Fibroblast of the aortic adventitia (primary cell): ENCODE measurements at places on chromosomes 2 and 18. TPM values are rescaled to one million over a fixed set of nuclear protein-coding genes. Genes with fewer than 3 reads are reported as not detected.

Gene CPS1
- 24.6 and 35.7 TPM in 2 replicates for total RNA-seq

DNA sequence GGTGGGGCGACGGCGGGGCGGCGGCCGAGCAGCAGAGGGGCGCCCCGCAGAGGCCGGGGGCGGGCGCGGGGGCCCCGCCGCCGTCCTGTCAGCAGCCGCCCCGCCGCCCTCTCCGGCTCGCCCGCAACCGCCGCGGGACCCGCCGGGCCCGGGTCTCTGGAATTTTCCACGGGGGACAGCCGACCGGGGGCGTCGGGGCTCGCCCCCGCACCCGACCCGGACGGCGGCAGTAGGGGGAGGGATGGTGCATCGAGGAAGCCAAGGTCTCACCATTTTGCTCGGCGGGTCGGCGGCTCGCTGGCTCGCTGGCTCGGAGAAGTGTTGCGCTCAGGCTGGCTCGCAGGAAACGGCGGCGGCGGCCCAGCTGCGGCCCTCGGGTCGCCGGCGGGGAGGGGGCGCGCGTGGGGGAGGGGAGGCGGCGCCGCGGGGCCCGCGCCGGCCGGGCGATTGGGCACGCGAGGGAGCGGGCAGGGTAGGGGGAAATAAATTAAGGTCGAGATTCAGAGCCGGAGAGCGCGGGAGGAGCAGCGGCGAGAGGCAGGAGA is 405 bp downstream of the PPP3R1 start:
- no peak for DNase-seq

Gene CSRNP3
- 2.3 and 3.4 TPM in 2 replicates for total RNA-seq

DNA sequence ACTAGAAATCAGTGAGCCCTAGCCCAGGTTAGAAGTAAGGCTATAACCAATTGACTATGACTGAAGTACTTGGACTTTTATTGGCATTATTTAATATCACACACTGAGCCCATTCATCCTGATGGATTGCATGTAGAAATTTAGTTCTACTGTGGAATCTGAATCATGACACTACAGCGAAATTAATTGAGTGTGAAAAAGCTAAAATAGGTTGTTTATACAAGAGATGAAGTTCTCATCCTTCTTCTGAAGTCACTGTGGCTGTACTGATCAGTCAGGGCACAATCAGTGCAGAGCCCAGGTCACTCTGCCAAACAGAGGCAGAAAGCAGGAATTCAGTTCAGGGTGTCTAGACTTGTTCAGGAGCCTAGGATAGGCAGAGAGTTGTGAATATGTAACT is 158.9 kb downstream of the BABAM2 start:
- no peak for DNase-seq

DNA sequence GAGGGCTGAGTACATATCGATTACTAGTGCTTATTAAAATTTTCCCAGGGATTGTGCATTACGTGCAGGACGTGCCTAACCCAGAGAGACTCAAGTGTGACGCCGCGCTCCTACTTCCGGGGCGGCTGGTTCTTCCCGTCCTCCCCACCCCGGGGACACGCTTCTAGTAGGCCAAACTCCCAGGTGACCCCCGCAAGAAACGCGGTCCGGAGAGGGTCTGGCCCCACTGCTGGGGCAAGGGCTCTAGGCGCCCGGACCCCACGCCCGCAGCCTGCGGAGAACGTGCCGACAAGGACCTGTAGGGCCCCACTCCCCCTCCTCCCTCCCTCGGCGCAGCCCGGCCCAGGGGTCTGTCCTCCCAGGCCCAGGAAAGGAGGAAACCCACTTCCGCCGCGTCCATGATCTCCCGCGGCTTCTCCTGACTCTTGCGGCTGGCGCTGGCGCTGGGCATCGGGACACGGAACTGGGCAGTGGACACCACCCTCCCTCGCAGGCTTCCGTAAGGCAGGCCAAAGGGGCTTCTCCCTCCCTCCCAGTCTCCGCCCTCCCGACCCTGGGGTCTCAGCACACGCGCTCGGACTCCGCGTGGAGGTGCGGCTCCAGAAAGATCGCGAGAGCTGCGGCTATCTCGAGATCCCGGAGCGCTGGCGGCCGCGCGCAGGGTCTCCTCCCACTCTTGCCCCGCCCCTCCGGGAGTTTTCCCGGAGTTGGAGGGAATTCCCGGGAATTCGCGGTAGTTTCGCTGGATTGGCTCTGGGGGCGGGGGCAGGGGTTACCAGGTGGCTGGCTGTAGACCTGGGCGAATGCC is at the start of gene DARS1:
Gene DARS1, minus strand, starts transcription at position 609 of the 808 bp plus-strand sequence. Its CDS starts 158 bp downstream, at position 451.
- DNase-seq = peak; percentile 90
